ENCODE measurements at places on chromosomes 5 and 9.

- DNase-seq, result no peak
Observed at GRCh38 chr5:79021753-79022152, 36.6 kb upstream of the ARSB start.

- no peak for DNase-seq
Observed at GRCh38 chr5:87361536-87362213, 51.1 kb downstream of the CCNH start.

GRCh38 chr9:131658377-131659129 is 81.3 kb downstream of the RAPGEF1 start:
- no peak for DNase-seq

DNA sequence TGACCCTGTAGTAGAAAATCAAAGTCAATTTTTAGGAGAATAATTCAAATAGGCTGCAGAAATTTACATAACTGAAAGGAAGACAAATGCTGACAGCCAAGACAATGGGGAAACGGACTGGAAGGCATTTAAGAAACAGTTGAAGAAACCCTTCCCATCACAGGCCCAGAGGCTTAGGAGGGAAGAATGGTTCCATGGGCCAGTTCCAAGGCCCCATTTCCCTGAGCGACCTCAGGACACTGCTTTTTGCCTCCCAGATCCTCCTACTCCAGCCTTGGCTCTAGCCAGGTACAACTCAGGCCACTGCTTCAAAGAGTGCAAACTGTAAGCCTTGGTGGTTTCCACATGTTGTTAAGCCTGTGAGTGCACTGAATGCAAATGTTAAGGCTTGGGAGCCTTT is 184.1 kb upstream of the SGCD start:
- no peak for DNase-seq

DNA sequence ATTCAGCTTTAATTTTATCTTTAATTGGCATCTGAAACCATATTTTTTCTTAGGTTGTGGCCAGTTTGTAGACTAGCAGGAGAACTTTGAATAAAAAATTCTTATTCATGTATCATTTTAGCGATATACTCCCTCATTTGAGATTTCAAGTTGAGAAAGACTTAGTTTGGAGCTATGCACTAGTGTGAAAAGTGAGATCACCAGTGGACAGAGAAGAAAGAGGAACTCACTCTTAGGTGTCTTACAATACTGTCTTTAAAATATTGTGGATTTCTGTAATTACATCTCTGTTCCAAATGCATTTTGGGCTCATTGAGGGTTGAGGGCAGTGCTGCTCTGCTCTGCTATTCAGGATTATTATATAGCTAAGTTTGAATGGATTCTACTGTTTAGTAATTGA is 54.7 kb downstream of the NAA35 start:
- no peak for DNase-seq
